ENCODE measurements at places on chromosomes 3 and 15. TPM values are rescaled to one million over a fixed set of nuclear protein-coding genes. Genes with fewer than 3 reads are reported as not detected.

TICRR gene
- total RNA-seq, result 5.0 TPM

ANKRD63 gene
- total RNA-seq, result not detected

SLC7A14 gene
- total RNA-seq, result 0.39 TPM

ARMC8 gene
- total RNA-seq, result 30.5 TPM

- H3K4me3 ChIP-seq, result no peak overlapping the region
- no peaks in the 10 kb centered on the region for H3K36me3 ChIP-seq
- no peak overlapping the region for H3K27ac ChIP-seq
- DNase-seq, result no peak
- no peaks in the 10 kb centered on the region for H3K4me1 ChIP-seq
Measured at GRCh38 chr3:158912188-158912587, 110.3 kb downstream of the MFSD1 start.

- no peaks in the 10 kb centered on the region for H3K27me3 ChIP-seq
- H3K4me3 ChIP-seq, result no peak overlapping the region
Measured at GRCh38 chr15:27183201-27183600, 212.2 kb downstream of the GABRG3 start.

- peaks cover 26% of the 10 kb centered on the region for H3K4me1 ChIP-seq
- no peak overlapping the region for H3K4me3 ChIP-seq
- no peak for DNase-seq
- peaks cover 22% of the 10 kb centered on the region for H3K36me3 ChIP-seq
- peak overlapping the region; percentile 63 for H3K27ac ChIP-seq
Measured at GRCh38 chr15:41031232-41032078, 78.2 kb downstream of the CHAC1 start.
